Non-pigmented ciliary epithelial cell (primary cell): ENCODE measurements at places on chromosomes 16 and 17.

DNA sequence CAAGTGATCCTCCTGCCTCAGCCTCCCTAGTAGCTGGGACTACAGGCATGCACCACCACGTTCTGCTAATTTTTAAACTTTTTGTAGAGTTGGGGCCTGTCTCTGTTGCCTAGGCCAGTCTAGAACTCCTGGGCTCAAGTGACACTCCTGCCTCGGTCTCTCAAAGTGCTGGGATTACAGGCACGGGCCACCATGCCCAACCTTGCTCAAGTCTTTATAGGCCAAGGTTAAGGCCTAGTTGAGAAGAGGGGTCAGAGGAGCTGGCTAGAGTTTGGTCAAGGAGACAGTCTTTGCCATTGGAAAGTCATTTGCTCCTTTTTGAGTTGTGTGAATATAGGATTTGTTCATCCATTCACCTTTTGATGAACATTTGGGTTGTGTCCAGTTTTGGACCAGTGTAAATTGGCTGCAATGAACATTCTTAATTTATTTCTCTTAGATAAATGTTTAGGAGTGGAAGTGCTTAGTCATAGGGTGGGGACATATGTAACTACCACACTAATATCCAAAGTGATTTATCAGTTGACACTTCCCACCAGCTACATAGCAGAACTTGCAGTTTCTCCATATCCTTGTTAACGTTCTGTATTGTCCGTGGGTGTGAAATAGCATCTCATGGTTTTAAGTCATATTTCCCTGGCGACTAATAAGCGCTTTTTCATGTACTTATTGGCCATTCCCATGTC, 30.7 kb upstream of the ARHGAP17 start:
- no peak for DNase-seq

DNA sequence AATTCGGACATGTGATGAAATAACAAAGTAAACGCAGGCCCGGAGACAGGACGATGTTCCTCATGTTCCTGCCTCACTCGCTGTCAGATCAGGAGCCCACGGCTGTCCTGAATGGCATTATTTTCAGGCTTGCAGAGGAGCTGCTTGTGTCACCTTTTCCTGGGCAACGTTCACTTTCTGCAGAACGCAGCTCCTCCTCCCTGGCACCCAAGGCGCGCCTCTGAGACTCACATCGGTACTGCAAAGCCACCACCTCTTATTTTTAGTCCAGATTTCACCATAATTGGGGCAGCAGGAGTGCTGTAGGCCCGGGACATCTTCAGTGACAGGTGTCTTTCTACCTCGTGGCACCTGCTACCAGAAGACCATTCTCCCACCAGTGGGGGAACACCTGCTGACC, 8.0 kb upstream of the C16orf96 start:
- DNase-seq = no peak

DNA sequence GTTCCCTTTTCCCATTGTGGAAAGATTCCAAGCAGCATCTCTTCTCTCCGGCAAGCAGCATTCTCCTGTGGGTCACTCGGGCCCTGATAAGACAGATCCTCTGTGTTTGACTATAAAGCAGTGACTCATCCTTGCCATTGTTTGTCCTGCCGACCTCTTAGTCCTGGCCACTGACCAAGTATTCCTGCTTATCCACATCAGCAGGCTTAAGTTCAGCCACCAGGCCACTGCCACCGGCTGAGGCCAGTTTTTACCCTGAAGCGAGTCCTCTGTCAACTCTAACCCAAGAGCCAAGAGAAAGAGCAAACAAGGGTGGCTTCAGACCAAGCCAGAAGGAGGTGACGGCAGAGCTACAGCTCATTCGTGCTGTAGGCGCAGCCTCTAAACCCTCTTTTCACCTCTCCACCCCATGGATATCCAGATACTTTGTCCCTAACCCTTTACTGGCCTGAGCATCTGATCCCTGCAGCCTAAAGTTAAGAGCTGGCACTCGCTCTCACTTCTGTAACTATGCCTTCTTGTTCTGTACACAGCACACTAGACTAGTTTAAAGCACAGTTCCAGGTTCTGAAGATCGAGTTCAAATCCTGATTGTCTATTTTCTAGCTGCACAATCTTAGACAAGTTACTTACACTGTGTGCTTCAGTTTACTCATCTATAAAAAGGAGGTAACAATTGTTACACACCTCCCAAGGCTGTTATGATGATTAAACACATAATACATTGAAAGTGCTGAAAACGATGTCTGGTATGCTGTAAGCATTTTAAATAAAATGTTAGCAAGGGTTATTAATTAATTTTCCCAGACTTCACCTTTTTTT, 31.0 kb downstream of the SOX9 start:
- DNase-seq = no peak

- DNase-seq = no peak
Observed at GRCh38 chr16:78890373-78890895, 710.1 kb downstream of the MAF start.

DNA sequence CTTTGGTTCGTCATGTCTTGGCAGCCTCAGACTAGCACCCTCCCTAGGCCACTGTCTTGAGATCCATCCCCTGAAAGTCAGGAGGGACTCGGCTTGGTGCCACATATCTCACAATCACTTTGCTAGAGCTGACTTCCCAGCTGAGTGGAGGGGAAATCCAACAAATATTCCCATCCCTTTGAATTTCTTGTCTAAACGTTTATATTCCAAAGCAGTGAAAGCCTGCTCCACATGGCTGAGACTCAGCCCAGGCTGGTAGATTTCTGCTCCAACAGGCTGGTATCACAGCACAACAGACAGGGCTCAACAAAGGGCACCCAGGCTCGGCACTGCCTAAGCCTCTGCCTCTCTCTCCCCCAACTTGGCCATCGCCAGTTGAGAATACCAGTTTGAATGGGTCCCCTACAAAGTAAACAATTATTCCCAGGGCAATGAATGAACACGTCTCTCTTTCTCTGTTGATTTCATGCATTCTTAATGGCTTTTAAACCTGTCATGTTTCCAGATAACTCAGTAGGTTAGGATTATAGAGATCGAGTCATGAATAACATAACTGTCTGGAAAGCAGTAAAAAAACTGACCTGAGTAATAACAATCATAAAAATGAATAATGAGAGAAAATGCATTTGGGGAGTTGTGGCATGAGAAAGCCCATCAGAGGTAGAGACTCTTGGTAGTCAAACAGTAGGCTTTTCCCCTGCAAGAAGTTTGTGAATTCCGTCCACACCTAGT, 1.0 kb downstream of the KRT13 start:
- DNase-seq = no peak

DNA sequence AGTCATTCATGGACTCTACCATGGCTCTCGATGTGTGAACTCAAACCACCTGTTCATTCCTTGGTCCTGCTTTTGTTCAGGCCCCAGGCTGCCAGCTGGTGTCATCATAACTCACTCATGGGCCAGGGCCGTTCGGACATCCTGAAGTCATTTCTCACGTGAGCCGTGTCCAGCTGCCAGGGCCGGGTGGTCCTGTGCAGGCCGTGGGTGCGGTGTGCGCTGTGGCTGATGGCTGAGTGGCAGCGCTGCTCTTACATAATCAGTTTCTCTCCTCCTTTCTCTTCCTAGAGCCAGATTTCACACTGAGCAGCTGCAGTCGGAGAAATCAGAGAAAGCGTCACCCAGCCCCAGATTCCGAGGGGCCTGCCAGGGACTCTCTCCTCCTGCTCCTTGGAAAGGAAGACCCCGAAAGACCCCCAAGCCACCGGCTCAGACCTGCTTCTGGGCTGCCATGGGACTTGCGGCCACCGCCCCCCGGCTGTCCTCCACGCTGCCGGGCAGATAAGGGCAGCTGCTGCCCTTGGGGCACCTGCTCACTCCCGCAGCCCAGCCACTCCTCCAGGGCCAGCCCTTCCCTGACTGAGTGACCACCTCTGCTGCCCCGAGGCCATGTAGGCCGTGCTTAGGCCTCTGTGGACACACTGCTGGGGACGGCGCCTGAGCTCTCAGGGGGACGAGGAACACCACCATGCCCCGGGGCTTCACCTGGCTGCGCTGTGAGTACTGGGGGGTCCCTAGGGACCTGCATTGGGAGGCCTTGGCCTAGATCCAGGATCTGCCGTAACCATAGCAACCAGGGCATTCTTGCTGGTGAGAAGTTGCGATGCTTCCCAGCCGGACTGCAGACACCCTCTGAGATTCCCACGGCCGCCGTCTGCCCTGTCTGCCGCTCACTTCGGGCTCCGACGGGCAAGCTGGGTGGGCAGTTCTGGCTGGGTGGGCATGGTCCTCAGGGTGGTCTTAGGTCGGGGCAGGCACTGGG, at the start of gene IL34:
IL34 (plus strand) TSS at position 300 of the 982 bp plus-strand sequence; CDS start at position 689, 389 bp downstream.
- no peak for DNase-seq

DNA sequence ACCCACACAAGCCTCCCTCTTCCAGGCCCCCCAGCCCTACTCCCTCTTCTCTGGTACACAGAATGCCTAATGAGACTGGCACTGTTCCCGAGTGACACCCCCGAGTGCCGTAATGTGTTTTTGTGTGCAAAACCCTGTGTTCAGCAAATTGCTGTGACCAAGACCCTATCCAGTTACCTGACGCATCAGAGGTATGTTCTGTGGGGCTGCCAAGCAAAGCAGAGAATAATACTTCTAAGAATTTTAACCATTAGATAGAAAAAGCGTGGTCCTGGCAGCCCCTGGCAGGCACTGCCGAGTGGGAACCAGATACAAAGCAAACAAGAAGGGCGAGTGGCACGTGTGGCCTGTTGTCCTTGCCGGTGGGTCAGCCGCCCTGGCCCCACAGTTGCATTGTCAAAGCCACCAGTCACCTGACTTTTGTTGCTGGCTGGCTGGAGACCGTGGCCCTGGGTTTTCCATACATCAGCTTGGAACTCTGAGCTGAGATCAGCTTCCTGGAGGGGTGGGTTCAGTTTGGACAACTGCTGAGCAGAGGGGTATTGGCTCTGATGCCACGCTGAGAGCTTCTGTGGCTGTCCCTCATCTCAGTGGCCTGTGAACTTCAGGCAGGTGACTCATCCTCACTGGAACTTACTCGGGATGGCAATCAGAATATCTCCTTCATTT, 69.1 kb upstream of the BRD7 start:
- no peak for DNase-seq
